ENCODE measurements at places on chromosomes 6 and 20.

- DNase-seq, result peak; percentile 39
These were observed 669 bp upstream of the PEX6 start for GRCh38 chr6:42979523-42980177.

GRCh38 chr20:59737816-59738215 lies 133.5 kb downstream of the PHACTR3 start:
- DNase-seq, result no peak

DNA sequence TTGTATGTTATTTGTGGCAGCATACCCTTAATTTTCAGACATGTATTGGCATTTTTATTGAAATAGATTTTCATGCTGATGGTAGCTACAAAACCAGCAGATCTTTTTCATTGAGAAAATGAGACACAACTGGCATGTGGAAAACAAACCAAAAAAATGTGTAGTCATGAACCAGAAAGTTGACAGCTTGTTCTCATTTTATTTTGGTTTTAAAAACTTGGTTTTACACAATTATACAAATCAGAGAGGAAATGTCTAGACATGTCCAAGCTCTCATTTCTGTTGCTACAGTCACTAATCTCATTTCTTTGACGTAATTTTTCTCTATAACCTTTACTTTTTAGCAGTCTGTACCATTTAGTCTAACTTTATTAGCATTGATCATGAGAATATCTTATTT lies 85.4 kb downstream of the GRIK2 start:
- DNase-seq, result no peak

DNA sequence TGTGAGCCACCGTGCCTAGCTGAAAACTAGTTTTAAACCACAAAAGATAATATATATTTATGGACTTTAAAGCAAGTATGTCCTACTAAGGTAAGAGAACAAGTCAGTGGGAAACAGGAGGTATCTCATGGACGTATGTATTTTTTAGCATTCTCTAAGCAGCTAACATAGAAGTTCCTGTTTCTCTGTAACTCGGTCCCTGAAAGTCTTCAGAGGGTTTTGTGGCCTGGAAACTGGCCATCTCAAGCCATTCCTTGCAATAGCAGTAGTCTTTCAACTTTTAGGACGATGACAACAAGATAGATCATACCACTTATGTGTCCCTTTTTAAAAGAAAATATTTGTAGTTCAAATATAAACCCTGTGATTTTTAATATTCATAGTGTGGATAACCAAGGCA lies 95.6 kb upstream of the RALGAPA2 start:
- no peak for DNase-seq

DNA sequence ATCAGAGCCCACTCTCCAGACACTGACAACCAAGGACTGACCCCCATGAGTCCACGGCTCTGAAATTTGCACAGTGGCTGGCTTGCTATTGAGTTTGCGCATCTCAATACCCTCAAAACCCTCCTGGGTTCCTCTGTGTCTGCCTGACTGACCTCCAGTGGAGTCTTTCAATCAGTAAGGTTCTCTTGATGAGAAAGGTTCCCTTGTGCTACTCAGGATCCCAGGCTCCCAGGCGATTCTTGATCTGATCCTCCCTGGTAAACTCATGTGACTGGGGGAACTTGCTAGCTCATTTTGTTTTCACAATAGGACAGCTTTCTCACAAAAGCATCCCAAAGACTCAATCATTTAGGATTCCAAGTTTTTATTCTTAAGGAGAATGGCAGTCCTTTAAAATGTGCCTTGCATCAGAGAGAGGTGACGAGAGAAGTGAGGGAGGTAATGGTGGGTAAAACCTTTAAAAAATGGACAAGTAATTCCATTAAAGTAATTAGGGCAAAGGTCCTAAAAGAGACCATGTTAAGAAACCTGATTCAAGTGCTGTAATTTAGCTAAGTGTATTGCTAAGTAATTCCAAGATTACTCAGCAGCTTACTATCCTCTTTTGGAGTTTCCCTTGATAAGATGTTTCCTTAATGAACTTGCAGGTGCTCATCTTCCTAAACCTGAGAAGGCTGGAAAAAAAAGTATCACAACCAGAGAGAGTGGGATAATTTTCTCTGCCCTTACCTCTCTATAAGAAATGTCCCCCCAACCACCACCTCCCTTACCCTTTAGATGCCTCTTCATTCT lies 304.7 kb upstream of the SGK1 start:
- no peak for DNase-seq

- DNase-seq, result no peak
These were observed 357.2 kb upstream of the SULF2 start for GRCh38 chr20:48142516-48142773.

DNA sequence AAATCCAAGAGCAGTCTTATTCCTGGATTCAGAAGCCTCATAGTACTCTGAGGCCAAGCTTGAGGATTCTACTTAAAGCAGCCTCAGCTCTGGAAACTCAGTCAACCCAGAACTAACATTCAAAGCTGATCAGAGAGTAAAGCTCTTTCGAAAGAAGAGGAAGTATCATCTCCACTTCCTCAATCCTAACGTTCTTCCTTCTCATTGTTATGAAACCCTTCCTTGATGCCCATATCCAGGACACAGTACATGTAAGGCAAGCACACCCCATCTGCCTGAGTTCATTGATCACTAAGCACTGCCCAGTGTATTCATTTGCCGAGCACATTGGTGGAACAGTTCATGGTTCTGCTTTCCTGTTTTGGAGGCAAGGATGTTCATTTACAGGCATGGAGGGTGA lies at the start of gene IPCEF1:
TSS of gene IPCEF1 (minus strand) at position 114 of the 400 bp plus-strand sequence. CDS start 90,856 bp downstream, outside the sequence.
- no peak for DNase-seq

DNA sequence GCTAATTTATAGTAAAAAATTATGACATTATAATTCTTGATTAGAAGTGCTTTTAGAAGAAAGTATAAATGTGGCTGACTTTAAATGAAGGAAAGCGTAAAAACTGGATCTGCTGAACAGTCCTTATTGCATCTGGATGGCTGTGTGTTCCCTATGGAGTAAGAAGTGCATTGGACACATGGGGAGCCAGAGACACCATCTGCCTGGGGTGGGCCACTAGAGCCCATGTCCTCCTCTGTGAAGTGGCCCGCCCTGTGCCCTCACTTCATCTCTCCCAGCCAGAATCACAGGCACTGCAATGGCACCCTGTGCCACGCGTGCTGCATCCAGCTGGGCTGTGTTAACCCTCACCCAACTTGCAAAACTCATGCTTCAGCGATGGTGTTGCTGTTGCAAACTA lies 13.2 kb upstream of the SFT2D1 start:
- DNase-seq, result no peak

- no peak for DNase-seq
These were observed 42.9 kb upstream of the SPACA1 start for GRCh38 chr6:88004707-88005106.

- no peak for DNase-seq
These were observed 22.8 kb upstream of the PCMTD2 start for GRCh38 chr20:64232794-64233193.

GRCh38 chr20:38184101-38184500 lies 19.0 kb upstream of the TGM2 start:
- no peak for DNase-seq

DNA sequence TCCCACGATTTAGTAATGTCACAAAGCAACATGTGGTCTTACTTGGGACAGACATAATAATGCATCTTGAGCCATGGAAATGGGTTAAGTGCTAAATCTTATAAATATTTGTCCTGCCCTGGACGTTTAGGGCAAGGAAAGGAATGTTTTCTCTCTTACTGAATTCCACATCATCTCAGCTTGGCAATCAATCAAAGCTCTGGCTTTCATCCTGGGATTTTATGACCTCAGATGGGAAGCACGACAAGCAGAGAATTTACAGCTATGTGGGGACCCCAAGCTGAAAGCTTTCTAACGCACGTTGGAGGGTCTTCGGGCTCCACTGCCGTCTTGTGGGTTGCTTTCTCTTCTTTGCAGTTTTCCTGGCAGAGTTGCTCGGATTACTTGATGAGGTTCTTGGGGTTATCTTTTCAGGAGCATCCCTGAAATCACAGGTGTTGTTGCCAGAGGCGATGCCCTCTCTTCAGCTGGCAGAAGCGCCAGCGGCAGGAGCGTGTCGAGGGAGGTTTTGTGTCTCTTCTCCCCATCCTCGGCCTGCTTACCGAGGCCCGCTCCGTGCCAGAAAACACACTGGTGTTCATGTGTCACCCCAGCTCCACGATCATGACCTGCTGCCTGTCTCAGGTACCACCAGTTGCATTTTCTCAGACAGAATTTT lies 73.4 kb upstream of the FRMD1 start:
- DNase-seq, result no peak

DNA sequence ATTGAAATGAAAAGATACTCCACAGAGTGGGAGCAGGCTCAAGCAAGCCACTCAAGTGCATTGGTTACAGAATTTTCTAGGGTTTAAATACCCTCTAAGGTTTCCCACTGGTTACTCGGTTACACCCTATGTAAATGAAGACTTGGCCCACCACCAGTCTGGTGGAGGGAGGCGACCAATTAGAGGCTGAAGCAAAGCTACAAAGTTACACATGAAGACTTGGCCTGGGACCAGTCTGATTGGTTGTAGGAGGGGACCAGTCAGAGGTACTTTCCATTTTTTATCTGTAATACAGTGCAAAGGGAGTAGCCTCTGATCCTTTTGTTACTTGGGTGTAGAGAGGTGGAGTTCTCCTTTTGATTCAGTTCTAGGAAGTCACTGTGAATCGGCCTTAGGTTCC lies 7.6 kb downstream of the SRSF12 start:
- DNase-seq, result no peak

GRCh38 chr6:126945812-126946360 lies 172.6 kb upstream of the RSPO3 start:
- DNase-seq, result no peak

- DNase-seq, result no peak
These were observed 105.9 kb downstream of the CDKAL1 start for GRCh38 chr6:20640181-20640580.

GRCh38 chr20:39358052-39358451 lies 395.9 kb downstream of the DHX35 start:
- DNase-seq, result no peak

DNA sequence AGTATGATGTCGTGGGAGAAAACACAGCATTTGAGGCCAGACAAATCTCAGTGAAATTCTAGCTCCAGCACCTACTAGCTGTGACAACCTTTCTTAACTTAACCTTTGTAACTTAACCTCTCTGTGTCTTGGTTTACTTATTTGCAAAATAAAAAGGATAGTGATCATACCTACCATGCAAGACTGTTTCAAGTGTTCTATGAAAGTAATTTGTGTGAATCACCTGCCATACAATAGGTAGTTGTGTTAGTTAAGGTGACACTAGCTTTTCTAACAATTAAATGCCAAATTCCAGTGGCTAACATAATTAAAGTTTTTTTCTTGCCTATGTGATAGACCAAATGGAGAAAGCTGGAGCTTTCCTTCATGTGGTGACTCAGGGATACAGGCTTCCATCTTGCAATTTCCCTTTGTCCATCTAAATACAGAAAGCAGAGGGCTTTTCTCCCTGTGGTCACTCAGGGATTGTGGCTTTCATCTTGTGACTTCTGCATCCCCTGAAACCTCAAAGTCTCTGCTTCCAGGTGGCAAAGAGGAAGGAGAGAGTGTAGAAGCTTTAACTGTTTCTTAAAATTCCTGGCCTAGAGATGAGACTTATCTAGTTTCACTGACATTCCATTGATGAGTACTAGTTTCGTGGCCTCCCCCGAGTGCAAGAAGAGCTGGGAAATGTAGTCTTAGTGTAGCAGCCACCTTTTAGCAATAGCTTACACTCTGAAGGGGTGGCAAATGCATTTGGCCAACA lies 311.4 kb downstream of the CLIC5 start:
- DNase-seq, result no peak

GRCh38 chr6:140923048-140923447 lies 1209.7 kb upstream of the GJE1 start:
- DNase-seq, result no peak

- DNase-seq, result peak; percentile 43
These were observed 110.5 kb downstream of the IRF4 start for GRCh38 chr6:501891-502601.

DNA sequence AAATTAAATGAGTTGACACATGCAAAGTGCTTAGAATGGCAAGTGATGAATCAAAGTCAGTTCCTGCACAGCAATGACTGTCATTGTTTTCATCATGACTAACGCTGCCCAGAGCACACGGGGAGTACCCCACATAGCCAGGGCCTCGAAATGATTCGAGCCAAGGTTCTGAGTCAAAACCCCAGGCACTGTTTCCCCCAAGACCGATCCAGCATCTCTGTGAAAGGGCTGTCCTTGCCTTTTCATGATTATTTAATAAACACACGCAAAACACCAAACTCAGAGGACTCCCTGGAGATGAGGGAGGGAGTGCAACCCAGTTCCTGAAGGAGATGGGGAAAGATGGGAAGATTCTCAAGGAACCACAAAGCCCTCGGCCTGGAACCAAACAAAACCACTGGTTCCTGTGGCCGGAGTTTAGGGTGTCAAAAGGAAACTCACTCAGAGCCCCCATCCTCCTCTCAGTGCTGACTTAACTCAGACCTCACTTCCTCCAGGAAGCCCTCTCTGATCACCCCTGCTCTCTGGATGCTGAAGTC lies 3.8 kb downstream of the PREX1 start:
- peak; percentile 76 for DNase-seq

- no peak for DNase-seq
These were observed 10.0 kb upstream of the NKX2-2 start for GRCh38 chr20:21523895-21524294.

- DNase-seq, result no peak
These were observed 38.0 kb upstream of the PDE10A start for GRCh38 chr6:165701005-165701404.

GRCh38 chr6:147709396-147710272 lies 201.1 kb downstream of the SAMD5 start:
- no peak for DNase-seq

GRCh38 chr6:134517145-134517658 lies 199.3 kb upstream of the SGK1 start:
- no peak for DNase-seq

GRCh38 chr20:18016772-18017171 lies 40.9 kb downstream of the OVOL2 start:
- DNase-seq, result no peak

DNA sequence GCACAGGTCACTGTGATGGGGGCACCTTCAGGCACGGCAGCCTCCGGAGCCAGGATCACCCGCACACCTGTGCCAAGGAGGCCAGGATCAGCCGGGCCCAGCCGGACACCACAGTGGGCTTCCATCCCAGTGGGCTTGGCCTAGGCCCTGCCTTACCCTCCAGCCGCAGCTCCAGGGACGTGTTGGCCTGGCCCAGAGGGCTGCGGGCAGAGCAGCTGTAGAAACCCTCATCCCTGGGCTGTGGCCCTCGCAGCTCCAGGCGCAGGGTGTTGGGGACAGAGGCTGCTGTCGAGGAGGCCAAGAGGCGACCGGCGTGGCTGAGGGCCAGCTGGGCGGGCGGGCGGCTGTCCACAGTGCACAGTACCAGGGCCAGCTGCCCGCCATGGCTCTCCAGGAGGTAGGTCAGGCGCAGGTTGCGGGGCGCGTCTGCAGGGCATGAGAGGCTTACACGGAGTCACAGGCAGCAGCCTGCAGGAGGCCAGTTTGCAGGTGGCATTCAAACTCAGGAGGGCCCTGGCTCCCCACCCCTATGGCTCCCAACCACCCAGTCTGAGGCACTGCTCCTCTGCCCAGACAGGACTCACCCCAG lies 11.0 kb upstream of the ADAM33 start:
- DNase-seq, result no peak

GRCh38 chr6:122817766-122818165 lies 28.7 kb downstream of the SMPDL3A start:
- DNase-seq, result no peak

- DNase-seq, result no peak
These were observed 456.8 kb upstream of the GJE1 start for GRCh38 chr6:141675957-141676356.
